ENCODE measurements at places on chromosomes 7 and 10. TPM values are rescaled to one million over a fixed set of nuclear protein-coding genes. Genes with fewer than 3 reads are reported as not detected.

- no peaks in the 10 kb centered on the region for H3K36me3 ChIP-seq
- H3K27me3 ChIP-seq: no peaks in the 10 kb centered on the region
- DNase-seq: no peak
- no peaks in the 10 kb centered on the region for H3K4me1 ChIP-seq
- no peak overlapping the region for H3K4me3 ChIP-seq
These were observed 79.1 kb downstream of the AASS start for GRCh38 chr7:122064971-122065370.

GRCh38 chr10:124227055-124227975 is 133.9 kb upstream of the CHST15 start:
- H3K4me3 ChIP-seq: no peak overlapping the region
- DNase-seq: no peak
- no peak overlapping the region for H3K27ac ChIP-seq
- no peaks in the 10 kb centered on the region for H3K36me3 ChIP-seq

DNA sequence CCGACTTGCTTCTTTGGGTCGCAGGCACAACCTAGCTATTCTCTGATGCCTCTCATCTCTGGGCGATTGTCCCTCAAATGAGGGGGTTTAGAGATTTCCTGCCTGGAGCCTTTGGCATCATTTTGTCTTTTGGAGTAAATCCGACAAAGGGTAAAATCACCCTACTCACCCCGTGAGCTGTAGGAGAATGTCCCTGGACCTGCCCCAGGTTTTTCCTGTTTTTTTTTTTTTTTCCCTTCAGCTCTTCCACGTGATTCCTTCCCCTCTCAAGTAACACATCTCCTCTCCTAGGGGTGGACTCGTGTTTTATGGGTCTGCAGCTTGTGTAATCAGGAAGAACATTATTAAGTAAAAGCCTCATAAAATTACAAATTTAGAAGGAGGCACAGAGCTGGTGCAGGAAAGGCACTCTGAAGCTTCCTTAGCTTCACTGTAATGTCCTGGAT is 128.4 kb upstream of the ZNF746 start:
- no peaks in the 10 kb centered on the region for H3K36me3 ChIP-seq
- DNase-seq: no peak
- peaks cover 3% of the 10 kb centered on the region for H3K4me1 ChIP-seq
- peak overlapping the region; percentile 97 for H3K4me3 ChIP-seq
- no peak overlapping the region for H3K27ac ChIP-seq

DNA sequence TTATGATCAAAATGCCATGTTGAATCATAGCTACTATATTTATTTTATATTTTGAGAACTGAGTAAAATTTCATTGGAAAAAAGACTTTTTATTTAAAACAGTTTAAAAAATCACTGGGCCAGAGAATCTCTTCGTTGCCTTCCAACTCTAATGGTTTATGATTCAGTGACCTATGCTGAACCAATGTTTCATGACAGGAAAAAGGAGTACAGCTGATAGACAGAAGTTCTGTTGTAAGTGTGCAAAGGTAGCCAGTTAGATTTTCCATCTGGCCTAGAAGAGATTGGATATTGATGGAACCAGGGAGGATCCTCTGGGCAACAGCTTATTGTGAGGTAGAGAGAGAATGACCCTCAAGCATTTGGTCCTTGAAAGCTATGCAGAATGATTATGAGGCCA is 745.8 kb downstream of the SUGCT start:
- no peak overlapping the region for H3K4me3 ChIP-seq
- H3K27ac ChIP-seq: no peak overlapping the region
- H3K36me3 ChIP-seq: no peaks in the 10 kb centered on the region
- H3K27me3 ChIP-seq: no peaks in the 10 kb centered on the region

DNA sequence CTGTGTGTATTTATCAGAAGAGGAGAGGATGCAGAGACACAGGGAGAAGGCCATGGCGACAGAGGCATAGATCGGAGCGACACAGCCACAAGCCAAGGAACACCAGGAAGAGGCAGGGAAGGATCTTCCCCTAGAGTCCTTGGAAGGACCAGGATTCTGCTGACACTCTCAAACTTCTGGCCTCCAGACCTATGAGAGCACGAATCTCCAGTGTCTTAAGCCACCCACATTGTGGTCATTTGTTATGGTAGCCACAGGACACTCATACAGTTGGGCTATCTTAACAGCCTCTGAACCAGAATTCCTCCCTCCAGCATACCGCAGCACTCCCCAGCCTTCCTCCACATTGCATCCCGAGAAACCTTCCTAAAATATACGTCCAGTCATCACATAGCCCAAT is 367.0 kb upstream of the MGMT start:
- no peaks in the 10 kb centered on the region for H3K27me3 ChIP-seq
- no peak overlapping the region for H3K27ac ChIP-seq
- no peaks in the 10 kb centered on the region for H3K4me1 ChIP-seq
- no peak for DNase-seq
- no peak overlapping the region for H3K4me3 ChIP-seq

GRCh38 chr7:43076606-43077005 is 35.8 kb upstream of the HECW1 start:
- no peaks in the 10 kb centered on the region for H3K27me3 ChIP-seq
- no peak overlapping the region for H3K27ac ChIP-seq
- no peak for DNase-seq
- H3K36me3 ChIP-seq: no peaks in the 10 kb centered on the region
- H3K4me3 ChIP-seq: no peak overlapping the region

DNA sequence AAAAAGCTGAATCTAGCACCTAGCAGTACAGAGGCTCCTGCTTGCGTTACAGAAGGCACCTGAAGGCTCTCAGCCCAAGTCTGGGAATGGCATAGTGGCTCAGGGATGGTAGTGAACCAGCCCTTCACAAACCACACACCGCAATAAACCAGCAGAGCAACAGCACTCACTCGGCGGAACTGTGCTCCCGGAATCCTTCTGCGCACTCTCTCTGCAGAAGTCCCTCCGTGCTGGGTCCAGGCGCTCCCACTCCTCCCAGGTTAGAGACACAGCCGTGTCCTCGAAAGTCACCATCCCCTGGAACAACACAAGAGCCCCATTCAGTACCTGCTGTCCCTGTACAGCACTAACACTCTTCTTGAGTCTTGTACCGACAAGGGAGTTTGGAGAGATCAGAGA is 1.5 kb downstream of the ZNF394 start:
- 0 out of 2 replicates have a peak, but pooled peaks cover 3% of the 10 kb centered on the region for H3K4me1 ChIP-seq
- no peaks in the 10 kb centered on the region for H3K27me3 ChIP-seq
- peak overlapping the region; percentile 83 for H3K4me3 ChIP-seq
- no peak for DNase-seq

- no peak for DNase-seq
- no peak overlapping the region for H3K4me3 ChIP-seq
- H3K27ac ChIP-seq: no peak overlapping the region
- H3K36me3 ChIP-seq: no peaks in the 10 kb centered on the region
- H3K27me3 ChIP-seq: no peaks in the 10 kb centered on the region
- H3K4me1 ChIP-seq: no peaks in the 10 kb centered on the region
These were observed 27.3 kb upstream of the PRTFDC1 start for GRCh38 chr10:24979685-24980084.

GRCh38 chr7:33639552-33640197 is 265.7 kb upstream of the BMPER start:
- no peaks in the 10 kb centered on the region for H3K36me3 ChIP-seq
- DNase-seq: no peak
- H3K27ac ChIP-seq: no peak overlapping the region

- H3K27ac ChIP-seq: no peak overlapping the region
- H3K4me1 ChIP-seq: no peaks in the 10 kb centered on the region
- no peaks in the 10 kb centered on the region for H3K27me3 ChIP-seq
- no peaks in the 10 kb centered on the region for H3K36me3 ChIP-seq
- no peak for DNase-seq
- no peak overlapping the region for H3K4me3 ChIP-seq
These were observed 725.8 kb downstream of the PARD3 start for GRCh38 chr10:34089253-34089652.

DNA sequence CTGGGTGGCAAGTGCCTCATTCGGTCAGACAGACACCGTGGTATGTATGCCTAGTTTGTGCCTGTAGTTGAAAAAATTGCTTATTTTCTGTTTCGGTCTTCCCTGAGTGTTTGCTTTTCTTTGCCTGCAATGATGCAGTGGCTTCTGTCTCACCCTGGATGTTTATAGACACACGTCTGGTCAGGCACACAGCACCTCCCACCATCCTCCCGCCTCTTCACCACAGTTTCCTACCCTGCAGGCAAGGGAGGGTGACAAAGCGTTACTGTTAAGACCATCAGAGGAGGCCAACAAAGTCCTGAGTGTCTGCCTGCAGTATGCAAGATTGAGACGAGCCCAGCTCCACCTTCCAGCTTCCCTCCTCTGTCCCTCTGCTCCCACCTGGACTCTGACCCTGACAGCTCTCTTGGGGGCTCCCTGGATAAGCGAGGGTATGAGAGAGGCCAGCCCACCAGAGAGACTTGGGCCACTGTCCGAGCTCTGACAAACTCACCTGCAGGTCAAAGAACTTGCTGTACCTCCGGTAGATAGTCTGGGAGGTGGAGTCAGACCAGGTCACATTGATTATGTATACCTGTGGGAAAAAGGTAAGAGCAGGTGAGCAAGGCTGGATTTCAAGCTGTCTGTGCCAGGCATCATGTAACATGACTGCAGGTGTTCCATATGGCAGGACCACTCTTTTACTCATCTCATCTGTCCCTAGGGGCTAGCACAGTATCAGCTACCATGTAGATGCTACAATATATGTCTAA is 54.4 kb downstream of the SH3PXD2A start:
- no peak overlapping the region for H3K4me3 ChIP-seq
- peak; percentile 39 for DNase-seq
- no peaks in the 10 kb centered on the region for H3K36me3 ChIP-seq
- H3K27me3 ChIP-seq: no peaks in the 10 kb centered on the region
- H3K4me1 ChIP-seq: peaks cover 15% of the 10 kb centered on the region

GRCh38 chr10:32253276-32253675 is 93.7 kb downstream of the EPC1 start:
- DNase-seq: no peak
- H3K4me1 ChIP-seq: 0 out of 2 replicates have a peak, but pooled peaks cover 5% of the 10 kb centered on the region
- H3K27me3 ChIP-seq: no peaks in the 10 kb centered on the region
- no peak overlapping the region for H3K4me3 ChIP-seq
- H3K36me3 ChIP-seq: no peaks in the 10 kb centered on the region

- no peak for DNase-seq
- no peaks in the 10 kb centered on the region for H3K36me3 ChIP-seq
These were observed 81.9 kb downstream of the CREM start for GRCh38 chr10:35208536-35208935.

GRCh38 chr10:108911814-108912541 is 1011.3 kb downstream of the XPNPEP1 start:
- no peak overlapping the region for H3K27ac ChIP-seq
- H3K27me3 ChIP-seq: no peaks in the 10 kb centered on the region
- no peak for DNase-seq
- no peaks in the 10 kb centered on the region for H3K4me1 ChIP-seq

DNA sequence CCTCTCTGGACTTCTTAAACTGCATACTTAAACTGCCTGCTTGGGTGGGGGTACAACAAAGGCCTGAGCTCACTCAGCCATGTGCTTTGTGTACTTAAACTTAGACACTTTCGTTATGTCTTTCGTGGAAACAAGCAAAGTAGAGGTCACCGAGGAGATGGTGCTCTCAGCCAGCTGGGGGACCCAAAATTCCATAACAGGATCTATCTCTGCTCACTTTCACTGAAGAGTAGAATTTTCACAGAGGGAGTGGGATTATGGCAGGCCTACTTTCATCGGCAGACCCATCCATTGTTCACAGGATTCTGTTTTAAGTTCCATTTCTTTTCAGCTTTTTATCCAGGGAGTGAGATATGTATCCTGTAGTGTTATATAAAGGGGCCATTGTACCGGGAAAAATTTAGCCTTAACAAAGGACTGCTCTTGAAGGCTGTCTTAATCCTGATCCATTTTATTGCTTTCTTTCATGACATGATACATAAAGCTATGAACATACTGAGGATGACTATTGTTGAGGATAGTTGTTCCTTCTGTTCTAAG is 370.0 kb upstream of the GHITM start:
- no peak overlapping the region for H3K4me3 ChIP-seq
- H3K4me1 ChIP-seq: no peaks in the 10 kb centered on the region
- H3K27ac ChIP-seq: no peak overlapping the region
- no peaks in the 10 kb centered on the region for H3K27me3 ChIP-seq
- H3K36me3 ChIP-seq: no peaks in the 10 kb centered on the region

GRCh38 chr7:112648781-112649180 is 141.4 kb downstream of the TMEM168 start:
- H3K27me3 ChIP-seq: no peaks in the 10 kb centered on the region
- no peak for DNase-seq

DNA sequence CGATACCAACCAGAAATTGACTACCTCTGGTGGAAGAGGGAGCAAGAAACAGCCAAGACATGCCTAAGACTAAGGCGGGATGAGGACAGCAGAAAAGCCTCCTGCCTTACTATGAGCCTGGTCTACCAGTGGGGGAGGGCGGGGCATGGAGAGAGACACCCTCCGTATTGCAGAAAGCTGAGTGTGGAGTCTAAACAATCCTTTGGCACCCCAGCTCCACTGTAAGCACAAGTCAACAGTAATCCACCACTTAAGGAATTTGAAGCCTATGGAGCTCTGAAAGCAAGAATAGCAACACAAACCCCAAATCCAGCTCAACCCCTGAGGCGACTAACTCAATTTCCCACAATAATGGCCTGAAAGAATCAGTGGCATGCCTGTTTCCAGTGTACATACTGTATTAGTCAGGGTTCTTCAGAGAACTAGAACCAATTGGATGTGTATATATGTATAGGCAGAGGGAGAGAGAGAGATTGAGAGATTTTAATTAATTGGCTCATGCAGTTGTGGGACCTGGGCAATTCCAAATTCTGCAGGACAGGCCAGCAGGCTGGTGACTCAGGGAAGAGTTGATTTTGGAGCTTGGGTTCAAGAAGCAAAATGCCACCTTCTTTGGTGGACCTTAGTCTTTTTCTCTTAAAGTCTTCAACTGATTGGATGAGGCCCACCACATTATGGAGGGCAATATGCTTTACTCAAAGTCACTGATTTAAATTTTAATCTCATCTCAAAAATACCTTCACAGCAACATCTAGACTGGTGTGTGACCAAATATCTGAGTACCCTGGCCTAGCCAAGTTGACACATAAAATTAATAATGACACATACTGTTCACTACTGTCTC is 13.5 kb downstream of the PPIF start:
- no peak for DNase-seq
- H3K4me3 ChIP-seq: no peak overlapping the region
- H3K36me3 ChIP-seq: no peaks in the 10 kb centered on the region
- no peak overlapping the region for H3K27ac ChIP-seq

GRCh38 chr10:130483691-130484467 is 347.7 kb downstream of the GLRX3 start:
- no peaks in the 10 kb centered on the region for H3K4me1 ChIP-seq
- no peaks in the 10 kb centered on the region for H3K36me3 ChIP-seq
- no peak overlapping the region for H3K4me3 ChIP-seq
- H3K27me3 ChIP-seq: no peaks in the 10 kb centered on the region
- H3K27ac ChIP-seq: no peak overlapping the region
- DNase-seq: no peak

GRCh38 chr7:84264396-84264795 is 69.8 kb upstream of the SEMA3A start:
- H3K36me3 ChIP-seq: no peaks in the 10 kb centered on the region
- H3K27me3 ChIP-seq: no peaks in the 10 kb centered on the region
- no peak overlapping the region for H3K4me3 ChIP-seq
- no peak for DNase-seq
- H3K27ac ChIP-seq: no peak overlapping the region
- no peaks in the 10 kb centered on the region for H3K4me1 ChIP-seq

STEAP4 gene
- not detected for total RNA-seq

LRGUK gene
- 0.04 TPM for total RNA-seq

GRM8 gene
- total RNA-seq: 1.0 TPM

ADCYAP1R1 gene
- not detected for total RNA-seq

Measured in SJCRH30 (cell line).